Activated B cell treated with CpG ODN at 0.5 μM for 24 hours (primary cell): ENCODE measurements at places on chromosomes 12 and 14. TPM values are rescaled to one million over a fixed set of nuclear protein-coding genes. Genes with fewer than 3 reads are reported as not detected.

DNA sequence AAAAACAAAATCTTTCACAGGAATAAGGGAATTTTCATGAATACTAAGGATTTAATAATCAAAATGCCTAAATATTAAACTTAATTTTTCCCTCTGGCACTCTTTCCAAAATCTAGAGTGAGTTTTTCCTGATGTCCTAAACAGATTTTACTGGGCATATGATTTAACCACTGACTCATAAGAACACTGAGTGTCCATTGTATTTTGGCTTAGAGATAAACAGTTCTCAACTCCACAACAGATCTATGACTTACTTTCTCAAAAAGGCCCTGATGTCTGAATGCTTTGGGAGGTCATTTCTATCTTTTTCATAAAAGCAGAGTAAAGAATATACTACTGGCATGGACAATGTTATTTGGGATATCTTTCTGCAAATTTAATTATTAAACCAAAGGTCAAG, 15.0 kb downstream of the TMBIM4 start:
- H3K27ac ChIP-seq: no peak overlapping the region
- peaks cover 36% of the 10 kb centered on the region for H3K4me1 ChIP-seq
- DNase-seq: no peak
- no peak overlapping the region for H3K4me3 ChIP-seq
- peaks cover 53% of the 10 kb centered on the region for H3K36me3 ChIP-seq
- no peaks in the 10 kb centered on the region for H3K27me3 ChIP-seq

DNA sequence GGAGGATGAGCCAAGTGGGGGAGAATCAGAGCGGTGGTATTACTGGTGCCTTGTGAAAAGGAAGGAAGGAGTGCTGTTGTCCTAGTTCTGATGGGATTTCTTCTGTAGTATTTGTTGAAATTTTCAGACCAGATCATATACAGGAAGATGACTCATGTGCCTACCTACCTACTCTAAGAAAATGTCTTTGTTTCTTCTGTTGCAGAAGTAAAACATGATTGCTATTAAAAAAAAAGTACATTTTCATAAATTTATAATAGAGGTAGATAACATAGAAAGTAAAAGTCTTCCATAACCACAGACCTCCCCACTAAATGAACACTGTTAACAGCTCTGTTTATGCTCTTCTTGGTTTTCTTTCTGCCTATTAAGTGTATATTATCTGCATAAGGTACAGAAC, 26.9 kb downstream of the SAMD4A start:
- H3K36me3 ChIP-seq: peaks cover 2% of the 10 kb centered on the region
- no peak overlapping the region for H3K4me3 ChIP-seq
- peaks cover 4% of the 10 kb centered on the region for H3K4me1 ChIP-seq
- DNase-seq: no peak

DNA sequence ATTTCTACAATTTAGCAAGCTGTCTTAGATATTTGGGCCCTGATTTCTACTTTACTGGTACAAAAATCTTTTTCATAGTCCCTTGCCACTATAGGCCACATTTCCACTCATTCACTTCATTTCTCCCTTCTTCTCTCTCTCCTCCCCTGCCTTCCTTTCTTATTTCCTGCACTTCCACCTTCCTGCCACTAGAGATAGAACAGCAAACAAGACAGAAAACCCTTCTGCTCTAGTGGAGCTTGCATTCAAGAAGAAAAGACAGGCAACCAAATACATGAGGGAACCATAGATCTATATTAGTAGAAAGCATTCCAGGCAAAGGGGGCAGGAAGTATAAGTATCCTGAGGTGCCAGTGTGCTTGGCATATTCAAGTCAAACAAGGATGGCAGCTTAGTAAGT, 623.5 kb downstream of the FLRT2 start:
- H3K4me1 ChIP-seq: no peaks in the 10 kb centered on the region
- no peak overlapping the region for H3K27ac ChIP-seq
- no peaks in the 10 kb centered on the region for H3K27me3 ChIP-seq
- DNase-seq: no peak

GRCh38 chr14:32298346-32298745, 30.8 kb upstream of the AKAP6 start:
- no peaks in the 10 kb centered on the region for H3K27me3 ChIP-seq
- DNase-seq: no peak
- H3K4me3 ChIP-seq: no peak overlapping the region
- no peaks in the 10 kb centered on the region for H3K4me1 ChIP-seq
- H3K36me3 ChIP-seq: no peaks in the 10 kb centered on the region
- H3K27ac ChIP-seq: no peak overlapping the region

Gene CLECL1
- total RNA-seq: 111 and 115 TPM in 2 replicates

Gene FBXW8
- 16.1 and 17.6 TPM in 2 replicates for total RNA-seq
